ENCODE measurements at places on chromosomes 1 and 21.
A peak's percentile ranks its signal among the peaks of the same experiment; 100 is the strongest.

GRCh38 chr1:56329970-56330369 lies 249.4 kb downstream of the PLPP3 start:
- DNase-seq: peak; percentile 5

GRCh38 chr1:183310753-183311479 lies 107.3 kb downstream of the NMNAT2 start:
- DNase-seq: peak; percentile 25

GRCh38 chr1:7582460-7582972 lies 188.6 kb upstream of the VAMP3 start:
- no peak for DNase-seq

DNA sequence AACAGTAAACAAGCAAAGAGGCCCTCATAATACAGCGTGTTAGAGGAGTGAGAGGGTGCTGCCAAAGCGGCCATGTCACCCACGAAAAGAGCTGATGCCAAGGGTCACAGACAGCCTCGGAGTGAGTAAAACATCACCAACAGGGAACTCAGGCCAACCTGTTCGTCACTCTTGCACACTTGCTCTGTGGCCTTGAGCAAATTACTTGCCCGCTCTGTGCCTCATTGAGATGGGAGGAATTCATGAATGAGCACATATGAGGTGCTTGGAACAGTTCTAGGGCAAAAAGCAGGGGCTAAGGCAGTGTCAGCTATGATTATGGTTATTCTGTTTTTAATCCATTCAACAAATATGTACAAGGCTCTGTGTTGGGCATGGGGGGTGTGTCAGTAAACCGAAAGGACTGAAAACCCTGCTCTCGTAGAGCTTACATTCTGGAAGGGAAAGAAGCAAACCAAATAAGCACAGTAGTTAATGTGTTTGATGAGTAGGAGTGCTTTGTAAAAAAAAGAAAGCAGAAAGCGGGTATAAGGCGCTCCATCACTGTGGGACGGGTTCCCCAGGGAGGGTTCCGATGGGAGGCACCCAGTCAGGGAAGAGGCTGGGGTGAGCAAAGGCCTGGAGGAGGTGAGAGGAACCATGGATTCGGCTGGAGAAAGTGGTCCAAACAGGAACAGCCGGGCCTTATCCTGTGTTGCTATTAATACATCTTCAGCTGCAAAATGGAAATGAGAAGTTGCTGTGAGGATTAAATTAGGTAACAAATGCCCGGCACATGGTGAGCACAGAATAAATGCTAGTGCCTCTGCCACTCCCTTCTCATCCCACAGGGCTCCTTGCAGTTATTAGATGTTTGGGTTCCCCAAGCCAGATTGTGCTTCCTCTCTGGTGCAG lies 39.5 kb upstream of the RD3 start:
- DNase-seq: peak; percentile 25

DNA sequence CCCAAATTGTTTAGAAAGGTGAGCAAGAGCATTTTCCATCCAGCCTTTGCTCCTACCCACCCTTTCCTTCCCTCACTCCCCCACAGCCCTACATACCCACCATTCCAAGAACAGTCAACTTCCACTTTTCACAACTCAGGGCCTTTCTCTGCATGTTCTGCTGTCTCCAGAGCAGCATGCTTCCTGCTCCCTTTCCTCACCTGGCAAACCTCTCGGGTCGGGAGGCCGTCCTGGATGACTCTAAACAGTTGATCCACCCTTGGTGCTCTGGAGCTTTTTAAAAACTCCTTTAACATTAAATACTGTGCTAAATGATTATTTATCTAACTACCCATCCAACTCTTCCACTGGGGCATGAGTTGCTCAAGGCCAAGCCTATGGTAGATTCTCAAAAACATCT lies 200.6 kb downstream of the SETD4 start:
- no peak for DNase-seq
